CD8-positive, alpha-beta T cell (primary cell): ENCODE measurements at places on chromosomes 13 and 19.

DNA sequence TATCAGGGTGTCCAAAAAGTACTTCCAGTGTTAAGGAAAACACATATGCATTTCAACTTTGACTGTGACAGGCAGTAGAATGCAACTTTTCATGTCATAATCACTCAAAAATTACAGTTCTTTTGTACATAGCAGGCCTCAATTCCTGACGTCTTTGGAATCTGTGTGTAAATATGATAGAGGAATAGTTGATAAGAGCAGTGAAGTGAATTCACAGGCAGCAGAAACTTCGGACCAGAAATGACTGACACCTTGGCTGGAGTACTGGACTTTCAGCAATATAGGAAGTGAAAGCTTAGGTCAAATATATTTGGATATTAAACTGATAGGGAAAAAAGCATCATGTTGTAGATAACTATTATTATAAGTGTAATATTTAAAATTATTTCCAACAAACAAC, 1741.2 kb upstream of the PCDH20 start:
- DNase-seq = no peak

- DNase-seq = no peak
Measured at GRCh38 chr19:17248011-17248776, 2.5 kb upstream of the NR2F6 start.

DNA sequence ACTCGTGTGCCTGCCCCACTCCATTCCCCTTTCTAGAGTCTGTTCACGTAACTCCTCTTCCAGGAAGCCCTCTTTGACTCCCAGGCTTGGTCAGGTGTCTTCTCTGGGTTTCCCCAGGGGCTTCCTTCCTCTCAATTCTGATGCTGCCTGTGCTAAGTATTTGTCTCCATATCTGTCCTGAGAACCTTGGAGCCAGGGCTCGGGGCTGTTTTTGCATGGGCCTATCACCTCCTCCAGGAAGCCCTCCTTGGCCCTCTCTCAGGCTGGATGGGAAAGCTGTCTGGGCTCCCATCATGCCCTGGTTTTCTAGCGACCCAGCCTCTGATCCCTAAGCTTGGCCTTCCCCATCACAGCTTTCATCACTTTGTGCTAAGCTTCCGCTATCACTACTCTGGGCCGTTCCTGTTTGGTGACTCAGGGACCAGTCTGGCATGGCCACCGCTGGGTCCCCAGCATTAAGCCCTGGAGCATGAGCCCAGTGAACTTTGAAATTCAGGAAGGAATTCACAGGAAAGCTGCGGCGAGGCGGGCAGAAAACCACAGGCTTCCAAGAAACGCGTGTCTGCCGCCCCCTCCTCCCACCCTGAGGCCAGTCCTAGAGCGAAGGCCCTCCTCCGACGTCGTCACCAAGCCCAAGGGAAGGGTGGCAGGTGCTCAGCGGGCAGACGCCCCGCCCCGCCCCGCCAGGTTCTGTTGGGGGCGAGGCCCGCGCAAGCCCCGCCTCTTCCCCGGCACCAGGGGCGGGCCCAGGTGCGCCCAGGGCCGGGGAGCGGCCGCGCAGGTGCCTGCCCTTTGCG, 486 bp upstream of the SPINT2 start:
- peak; percentile 79 for DNase-seq

DNA sequence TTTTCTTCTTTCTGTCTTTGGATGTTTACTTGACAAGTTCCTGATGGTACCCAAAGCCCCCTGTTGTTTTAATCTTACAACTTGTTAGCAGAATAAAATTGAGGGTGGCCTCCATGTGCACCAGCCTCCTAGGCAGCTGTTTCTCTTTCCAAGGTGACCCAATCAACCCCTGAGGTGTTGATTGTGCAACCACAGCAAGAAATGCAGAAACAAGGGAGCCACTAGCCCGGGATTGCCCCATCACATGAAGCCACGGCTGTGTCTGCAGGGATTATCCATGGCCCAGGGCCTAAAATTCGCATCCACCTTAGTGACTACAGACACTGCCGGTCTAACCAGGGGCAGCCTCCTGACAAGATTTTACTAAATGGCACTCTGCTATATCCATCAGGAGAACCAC, 14.4 kb downstream of the CEACAM4 start:
- DNase-seq = no peak

- no peak for DNase-seq
Measured at GRCh38 chr13:24802074-24802473, 38.1 kb downstream of the RNF17 start.

- DNase-seq = no peak
Measured at GRCh38 chr19:19530423-19530804, 1.7 kb downstream of the YJEFN3 start.

GRCh38 chr13:106628936-106629659, 61.2 kb upstream of the ARGLU1 start:
- DNase-seq = no peak

- DNase-seq = no peak
Measured at GRCh38 chr19:1232652-1233072, 5.1 kb downstream of the CBARP start.

DNA sequence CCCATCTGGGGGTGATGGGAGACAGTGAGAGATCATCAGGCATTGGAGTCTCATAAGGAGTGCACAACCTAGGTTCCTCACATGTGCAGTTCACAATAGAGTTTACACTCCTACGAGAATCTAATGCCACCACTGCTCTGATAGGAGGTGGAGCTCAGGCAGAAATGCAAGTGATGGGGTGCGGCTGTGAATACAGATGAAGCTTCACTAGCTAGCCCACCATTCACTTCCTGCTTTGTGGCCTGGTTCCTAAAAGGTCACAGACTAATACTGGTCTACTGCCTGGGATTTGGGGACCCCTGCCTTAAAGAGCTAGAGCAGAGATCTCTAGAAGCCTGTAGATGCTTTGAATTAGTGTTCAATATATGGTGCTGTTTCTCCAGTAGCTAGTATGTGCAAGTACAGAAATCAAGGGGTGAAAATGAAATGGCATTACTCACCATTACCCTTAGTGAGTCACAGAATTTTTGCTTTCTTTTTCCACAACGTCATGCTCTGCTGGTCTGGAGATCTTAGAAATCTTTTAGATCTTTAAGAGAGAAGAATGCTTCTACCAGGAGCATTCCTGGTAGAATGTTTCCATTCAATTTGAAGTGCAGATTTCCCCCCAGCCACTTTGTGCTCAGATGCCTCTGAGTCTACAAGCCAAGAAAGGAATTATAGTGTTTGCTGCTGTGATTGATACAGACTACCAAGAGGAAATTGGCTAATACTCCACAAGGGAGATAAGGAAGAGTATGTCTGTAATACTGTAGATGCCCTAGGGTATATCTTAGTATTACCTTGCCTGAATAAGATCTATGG, 2301.2 kb downstream of the PCDH9 start:
- no peak for DNase-seq

GRCh38 chr19:55311397-55311796, 13.7 kb downstream of the TMEM150B start:
- no peak for DNase-seq

- DNase-seq = no peak
Measured at GRCh38 chr13:59061621-59062020, 1102.1 kb downstream of the DIAPH3 start.

DNA sequence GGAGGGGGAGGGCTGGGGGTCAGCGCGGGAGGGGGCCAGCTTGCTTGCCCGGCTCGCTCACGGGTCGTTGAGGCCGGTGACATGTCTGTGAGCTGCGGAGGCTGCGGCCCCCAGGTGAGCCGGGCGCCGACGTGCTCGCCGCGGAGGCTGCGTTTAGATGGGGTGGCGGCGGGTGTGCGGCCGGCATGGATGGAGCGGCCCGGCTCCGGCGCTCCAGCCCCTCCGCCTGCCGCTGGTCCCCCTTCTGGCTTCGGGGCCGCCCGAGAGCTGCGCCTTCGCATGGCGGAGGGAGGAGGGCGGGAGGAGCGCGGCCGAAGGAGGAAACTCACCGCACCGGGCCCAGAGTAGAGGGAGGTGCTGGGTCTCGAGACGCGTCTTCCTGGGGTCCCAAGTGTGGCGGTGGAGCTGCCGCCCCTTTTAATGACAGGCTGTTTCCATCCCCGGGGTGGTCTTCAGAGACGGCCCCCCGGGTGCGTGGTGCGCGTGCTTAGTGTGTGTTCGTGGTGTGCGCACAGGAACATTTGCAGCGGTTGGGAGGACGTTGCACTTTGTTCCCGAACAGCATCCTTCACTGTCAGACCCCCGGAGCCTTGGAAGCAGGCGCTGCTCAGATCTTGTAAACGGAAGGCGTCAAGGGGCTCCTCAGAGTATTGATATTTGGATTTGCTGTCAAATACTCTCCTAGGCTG, at the start of gene AKAP11:
Gene AKAP11 (plus strand): TSS at position 38 of the 689 bp plus-strand sequence. CDS start 14,197 bp downstream, outside the sequence.
- peak; percentile 14 for DNase-seq

DNA sequence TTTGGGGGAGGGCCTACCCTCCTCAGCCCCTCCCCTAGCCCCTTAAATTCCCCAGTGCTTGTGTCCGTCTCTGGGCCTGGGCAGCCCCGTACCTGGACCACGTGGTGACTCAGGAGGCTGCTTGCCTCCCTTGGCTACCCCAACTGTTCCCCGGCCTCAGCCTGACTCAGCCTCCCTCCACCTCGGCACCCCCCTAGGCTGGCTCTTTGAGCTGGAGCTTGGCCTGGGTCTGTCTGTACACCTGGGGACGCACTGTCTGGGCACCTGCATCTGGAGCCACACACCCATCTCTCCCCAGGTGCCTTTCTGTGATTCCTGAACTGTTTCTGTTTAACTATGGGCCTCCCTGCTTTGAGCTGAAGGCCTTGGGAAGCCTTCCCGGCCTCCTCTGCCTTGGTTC, 1.8 kb upstream of the KLK14 start:
- DNase-seq = no peak

GRCh38 chr19:6800991-6801484, 28.5 kb downstream of the VAV1 start:
- peak; percentile 11 for DNase-seq

GRCh38 chr19:42542791-42543190, 14.5 kb upstream of the CEACAM1 start:
- no peak for DNase-seq

GRCh38 chr13:46154136-46154801, 27.7 kb downstream of the LCP1 start:
- DNase-seq = no peak

DNA sequence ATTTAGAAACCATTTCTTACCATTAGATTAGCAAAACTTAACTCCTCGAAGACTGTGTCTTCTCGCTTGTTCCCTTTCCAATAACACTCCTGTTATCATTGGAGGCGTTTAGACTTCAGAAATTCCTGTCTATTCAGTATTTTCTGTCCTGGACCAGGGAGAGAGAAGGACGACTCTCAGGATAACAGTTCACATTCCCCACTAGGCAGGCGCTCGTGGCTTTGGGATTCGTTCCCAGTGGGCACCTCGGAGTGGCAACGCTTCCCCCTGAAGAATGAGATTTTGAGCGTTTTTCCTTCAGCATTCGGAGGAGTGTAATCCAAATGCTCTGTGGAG, 429 bp upstream of the ZNF225 start:
- no peak for DNase-seq

DNA sequence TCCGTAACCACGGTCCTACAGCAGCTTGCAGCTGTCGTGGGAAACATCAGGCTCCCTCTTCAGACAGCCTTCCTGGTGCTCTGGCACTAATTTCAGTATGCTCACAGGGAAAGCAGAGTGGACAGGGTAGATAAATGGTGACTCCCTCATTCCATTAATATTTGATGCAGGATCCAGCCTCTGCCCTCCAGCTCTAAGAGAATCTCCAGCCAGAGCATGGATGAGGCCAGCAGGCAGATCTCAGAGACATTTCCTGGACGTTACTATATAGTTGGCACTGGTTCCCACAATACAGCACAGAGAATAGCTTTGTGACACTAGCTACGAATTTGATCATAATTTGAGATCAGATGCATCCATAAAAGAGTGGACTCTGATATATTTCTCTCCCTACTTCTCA, 341.4 kb downstream of the LIG4 start:
- no peak for DNase-seq

GRCh38 chr13:28611654-28612131, 47.2 kb upstream of the POMP start:
- DNase-seq = no peak

DNA sequence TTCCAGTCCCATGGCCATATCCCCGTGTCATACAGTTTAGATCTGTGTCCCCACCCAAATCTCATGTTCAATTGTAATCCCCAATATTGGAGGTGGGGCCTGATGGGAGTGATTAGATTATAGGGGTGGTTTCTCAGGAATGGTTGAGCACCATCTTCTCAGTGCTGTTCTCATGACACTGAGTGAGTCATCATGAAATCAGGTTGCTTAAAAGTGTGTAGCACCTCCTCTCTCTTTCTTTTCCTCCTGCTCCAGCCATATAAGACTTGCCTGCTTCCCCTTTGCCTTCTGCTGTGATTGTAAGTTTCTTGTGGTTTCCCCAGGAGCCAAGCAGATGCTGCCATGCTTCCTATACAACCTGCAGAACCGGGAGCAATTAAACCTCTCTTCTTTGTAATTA, 197.8 kb downstream of the NALCN start:
- no peak for DNase-seq

DNA sequence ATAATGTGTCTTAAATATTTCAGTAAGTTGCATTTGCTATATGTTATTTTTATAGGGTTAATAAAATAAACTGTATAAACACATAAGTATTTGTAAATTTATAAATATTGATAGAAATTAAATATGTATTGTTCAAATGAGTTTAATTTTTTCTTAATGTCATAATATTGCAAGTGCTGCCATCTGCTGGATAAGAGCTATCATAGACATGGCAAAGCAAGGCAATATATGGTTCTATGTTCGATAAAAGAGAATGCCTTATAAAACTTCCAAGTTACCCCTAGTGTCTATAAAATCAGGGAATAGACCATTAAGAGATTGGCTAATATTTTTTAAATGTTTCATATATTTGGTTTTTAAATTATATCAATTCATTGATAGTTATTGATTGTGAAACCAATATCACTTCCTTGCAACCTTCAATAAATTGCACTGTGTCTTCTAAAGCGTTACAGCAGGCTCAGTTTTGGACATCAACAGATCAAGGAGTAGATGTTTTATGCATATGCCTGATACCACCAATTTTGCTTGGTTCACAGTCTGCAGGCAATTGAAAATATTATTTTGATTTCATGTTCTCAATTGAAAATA, 29.0 kb upstream of the SLITRK6 start:
- DNase-seq = no peak
